ENCODE measurements at places on chromosomes 6 and 20.

GRCh38 chr6:108465098-108465495 lies 95.6 kb upstream of the FOXO3 start:
- no peak for DNase-seq

DNA sequence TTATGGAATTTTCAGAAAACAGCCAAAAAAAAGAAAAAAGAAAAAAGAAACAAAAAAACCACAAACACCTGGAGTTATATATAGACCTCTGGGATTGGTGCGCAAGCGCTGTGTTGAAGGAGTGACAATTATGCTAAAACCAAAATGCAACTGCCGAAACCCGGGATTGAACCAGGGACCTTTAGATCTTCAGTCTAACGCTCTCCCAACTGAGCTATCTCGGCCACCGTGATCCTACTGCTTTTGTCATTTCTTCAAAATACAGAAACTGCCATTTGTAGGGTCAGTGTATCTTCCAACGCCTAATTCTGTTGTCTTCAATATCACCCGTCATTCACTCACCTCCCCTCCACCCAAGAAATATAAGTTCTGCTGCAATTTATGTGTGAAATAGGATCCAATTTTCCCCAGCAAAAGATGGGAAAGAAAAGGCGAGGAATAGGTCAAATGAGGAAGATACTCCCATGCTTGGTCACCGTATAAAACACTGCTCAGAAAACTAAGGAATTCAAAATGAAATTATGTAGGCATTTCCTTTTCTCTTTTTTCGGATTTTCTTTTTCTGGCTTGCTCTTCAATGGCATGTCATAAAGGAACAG lies 116.0 kb downstream of the TRIM27 start:
- no peak for DNase-seq

GRCh38 chr6:139442188-139442671 lies 67.8 kb upstream of the CITED2 start:
- DNase-seq = no peak

DNA sequence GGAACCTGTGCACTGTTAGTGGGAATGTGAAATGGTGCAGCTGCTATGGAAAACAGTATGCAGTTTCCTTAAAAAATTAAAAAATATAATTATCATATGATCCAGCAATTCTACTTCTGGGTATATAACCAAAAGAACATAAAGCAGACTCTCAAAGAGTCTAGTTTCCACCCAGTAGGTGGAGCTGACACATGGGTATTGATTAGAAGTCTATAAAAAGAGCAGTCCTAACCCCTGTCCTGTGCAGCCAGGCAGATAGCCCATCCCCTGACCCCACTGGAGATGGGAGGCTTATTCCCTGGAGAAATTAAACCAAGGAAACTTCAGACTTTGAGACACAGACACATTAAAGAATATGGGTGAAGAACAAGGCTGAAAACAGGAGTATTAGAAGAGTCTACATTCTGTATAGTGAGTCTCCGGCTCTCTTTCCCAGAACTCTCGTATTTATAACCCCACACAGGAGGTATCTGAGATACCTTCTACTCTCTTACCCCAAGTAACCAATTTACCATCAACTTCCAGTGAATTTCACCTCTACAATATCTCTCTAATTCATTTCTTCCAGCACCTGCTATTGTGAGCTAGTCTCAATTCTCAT lies 92.3 kb downstream of the SEL1L2 start:
- no peak for DNase-seq

- no peak for DNase-seq
Measured at GRCh38 chr20:58694241-58695083, 1.9 kb downstream of the NPEPL1 start.

DNA sequence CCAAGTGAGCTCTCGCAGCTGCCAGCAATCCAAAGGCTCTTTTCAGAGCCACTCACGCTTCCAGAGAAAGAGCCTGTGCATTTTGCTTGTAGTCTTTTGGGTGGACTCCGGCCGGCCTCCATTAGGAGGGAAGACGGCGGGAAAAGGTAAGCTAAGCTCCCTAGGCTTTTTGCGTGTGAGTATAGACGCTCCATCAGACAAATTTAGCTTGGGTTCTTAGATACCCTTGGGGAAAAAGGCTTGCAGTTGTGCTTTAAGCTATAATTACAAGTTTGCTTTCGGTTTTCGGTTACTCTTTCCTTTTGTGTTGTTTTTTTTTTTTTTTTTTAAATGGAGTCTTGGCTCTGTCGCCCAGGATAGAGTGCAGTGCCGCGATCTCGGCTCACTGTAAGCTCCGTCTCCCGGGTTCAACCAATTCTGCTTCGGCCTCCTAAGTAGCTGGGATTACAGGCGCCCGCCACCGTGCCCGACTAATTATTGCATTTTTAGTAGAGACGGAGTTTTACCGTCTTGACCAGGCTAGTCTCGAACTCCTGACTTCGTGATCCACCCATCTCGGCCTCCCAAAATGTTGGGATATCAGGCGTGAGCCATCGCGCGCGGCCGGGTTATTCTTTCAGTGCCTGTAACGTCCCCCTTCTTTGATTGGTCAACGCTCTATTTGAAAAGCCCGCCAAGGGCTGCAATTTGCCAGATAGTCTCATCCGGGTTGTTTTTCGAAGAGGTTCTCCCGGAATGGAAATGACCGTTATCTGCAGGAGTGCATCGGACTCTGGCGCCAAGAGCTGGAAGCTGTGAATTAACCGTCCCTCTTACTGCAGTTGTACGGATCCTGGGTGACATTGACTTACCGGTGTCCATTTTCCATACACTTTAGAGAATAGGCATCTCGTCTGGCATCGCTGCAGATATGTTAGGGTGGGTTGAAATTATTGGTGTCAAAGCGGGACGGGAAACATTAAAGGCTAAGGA lies 18.1 kb downstream of the OR2B2 start:
- DNase-seq = peak; percentile 68

GRCh38 chr6:31479151-31479932 lies 18.6 kb upstream of the MICB start:
- DNase-seq = no peak

DNA sequence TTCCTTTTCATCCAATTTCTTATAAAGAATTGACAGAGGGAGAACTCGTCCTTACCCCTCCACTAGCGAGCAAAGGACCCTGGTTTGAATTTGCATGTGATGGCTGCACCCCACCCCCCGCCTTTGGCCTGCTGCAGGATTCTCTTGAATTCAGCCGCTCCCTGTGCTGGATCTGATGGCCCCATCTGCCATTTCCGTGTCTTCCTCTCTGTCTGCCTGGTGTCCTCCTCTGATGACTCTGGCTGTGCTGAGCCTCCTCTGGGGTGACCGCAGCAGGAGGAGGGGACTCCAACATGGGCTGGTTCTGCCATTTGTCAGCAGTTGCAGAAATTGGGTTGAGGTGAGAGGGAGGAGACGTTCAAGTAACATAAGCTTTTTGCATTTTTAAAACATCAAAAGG lies 188.8 kb downstream of the DLL1 start:
- no peak for DNase-seq

DNA sequence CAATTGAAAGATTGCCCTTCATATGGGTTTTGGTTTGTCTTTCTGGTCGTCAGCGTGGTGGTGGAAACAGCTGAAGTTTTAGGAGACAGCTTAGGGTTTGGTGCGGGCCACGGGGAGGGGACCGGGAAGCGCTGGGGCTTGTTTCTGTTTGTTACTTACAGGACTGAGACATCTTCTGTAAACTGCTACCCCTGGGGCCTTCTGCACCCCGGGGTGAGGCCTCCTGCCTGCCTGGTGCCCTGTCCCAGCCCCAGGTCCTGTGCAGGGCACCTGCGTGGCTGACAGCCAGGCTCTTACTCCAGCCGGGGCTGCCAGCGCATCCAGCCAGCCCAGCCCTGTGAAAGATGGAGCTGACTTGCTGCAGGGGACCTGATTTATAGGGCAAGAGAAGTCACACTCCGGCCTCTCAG lies 22.8 kb downstream of the NPEPL1 start:
- peak; percentile 11 for DNase-seq

DNA sequence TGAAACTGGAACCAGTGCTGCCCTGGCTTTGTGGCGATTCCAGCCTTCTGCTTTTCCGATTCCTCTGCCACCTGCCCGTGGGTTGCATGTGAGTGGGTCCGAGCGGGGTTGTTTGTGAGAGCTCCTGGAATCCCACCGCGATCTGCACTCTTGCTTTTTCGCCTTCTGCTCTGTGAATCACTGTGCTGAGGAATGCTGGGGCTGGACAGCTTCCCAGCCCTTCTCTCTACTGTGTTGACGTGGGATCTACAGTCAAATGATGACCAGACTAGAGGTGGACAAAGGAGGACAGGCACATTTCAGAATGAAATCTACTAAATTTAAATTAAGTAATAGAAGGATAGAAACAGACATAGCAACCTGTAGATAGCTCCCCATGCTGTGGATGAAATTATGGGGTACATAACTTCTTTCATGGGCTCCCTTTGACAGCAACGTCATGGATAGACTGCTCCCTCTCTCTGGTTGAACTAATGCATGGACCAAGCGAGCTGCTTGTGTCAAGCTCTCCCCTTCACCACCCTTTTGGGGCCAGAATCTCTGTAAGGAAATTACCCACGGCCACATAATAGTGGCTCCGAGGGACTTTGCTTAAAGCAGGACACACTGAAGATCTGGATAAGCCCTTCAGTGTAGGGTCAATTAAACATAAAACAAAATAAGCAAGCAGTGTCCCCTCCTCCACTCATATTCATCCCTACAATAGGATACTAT lies 2.0 kb downstream of the FNDC1 start:
- DNase-seq = no peak

DNA sequence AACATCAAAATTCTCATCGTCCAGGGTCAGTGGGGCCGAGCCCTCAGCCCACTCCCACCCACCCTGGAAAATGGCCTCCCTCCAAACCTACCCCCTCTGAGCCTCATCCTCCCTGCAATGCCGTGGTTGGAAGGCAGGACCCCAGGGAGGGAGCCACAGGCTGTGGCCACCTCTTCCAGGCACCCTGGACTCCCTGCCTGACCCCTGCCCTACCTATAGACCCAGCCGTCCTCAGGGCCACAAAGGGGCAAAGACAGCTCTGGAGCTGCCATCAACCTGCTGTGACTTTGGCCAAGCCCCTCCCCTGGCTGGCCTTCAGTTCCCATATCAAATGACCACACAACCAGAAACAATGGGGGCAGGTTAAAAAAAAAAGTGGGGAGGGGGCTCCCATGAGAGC lies 2.3 kb upstream of the UCKL1 start:
- DNase-seq = no peak

- no peak for DNase-seq
Measured at GRCh38 chr20:21712443-21713059, 7.1 kb downstream of the PAX1 start.
